Stimulated activated CD4-positive, alpha-beta T cell treated with anti-CD3 and anti-CD28 coated beads, Interleukin-4, amount 100 ng/mL, for 1 hour (primary cell): ENCODE measurements at places on chromosomes 6 and 20.

GRCh38 chr6:133991096-133991593 lies 38.1 kb downstream of the TBPL1 start:
- no peak for DNase-seq

DNA sequence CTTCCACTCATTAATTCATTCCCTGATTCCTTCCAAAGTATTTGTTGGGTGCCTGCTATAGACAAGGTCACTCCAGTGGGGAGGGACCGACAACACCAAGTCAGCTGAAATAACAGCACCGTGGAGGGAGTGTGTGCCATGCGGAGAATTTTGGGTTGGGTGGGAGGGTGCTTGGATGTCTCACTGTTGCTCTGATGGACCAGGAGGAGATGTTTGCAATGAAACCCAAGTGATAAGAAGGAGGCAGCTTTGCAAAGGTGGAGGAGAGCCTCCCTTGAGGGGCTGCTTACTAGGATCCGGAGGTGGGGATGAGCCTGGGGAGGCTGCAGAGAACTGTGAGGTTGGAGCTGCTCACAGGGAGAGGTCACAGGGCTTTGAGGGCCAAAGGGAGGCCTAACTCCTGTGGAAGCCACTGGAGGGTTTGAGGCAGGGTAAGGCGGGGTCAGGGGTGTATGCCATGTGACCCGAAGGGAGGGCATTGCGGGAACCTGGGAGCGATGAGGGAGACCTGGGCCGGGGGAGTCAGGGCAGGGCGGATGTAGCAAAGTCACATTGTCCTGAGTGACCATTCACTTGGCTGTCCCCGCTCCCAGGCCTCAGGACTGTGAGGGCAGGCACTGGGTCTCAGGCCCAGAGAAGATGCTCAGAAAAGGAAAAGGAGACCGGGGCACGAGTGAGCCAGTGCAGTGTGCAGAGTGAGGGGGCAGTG lies 124.5 kb downstream of the PHACTR3 start:
- DNase-seq, result no peak

DNA sequence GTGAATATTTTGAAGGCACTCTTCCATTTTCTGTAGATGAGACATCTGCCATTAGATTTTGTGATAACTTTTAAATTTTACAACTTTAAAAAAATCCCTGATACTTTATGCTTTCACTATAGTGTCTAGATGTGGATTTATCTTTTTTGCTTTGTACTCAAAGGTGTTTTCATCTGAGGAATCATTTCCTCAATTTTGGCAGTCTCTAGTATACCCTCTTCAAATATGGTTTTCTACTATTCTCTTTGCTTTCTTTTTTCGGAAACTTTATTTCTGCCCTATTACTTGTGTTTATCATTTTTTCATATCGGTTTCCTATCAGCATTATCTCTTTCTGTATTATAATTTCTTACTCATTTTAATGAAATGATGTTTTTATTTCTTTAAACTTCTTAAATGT lies 62.2 kb downstream of the SLX4IP start:
- no peak for DNase-seq

GRCh38 chr20:62117658-62118057 lies 4.6 kb upstream of the LSM14B start:
- peak; percentile 30 for DNase-seq

DNA sequence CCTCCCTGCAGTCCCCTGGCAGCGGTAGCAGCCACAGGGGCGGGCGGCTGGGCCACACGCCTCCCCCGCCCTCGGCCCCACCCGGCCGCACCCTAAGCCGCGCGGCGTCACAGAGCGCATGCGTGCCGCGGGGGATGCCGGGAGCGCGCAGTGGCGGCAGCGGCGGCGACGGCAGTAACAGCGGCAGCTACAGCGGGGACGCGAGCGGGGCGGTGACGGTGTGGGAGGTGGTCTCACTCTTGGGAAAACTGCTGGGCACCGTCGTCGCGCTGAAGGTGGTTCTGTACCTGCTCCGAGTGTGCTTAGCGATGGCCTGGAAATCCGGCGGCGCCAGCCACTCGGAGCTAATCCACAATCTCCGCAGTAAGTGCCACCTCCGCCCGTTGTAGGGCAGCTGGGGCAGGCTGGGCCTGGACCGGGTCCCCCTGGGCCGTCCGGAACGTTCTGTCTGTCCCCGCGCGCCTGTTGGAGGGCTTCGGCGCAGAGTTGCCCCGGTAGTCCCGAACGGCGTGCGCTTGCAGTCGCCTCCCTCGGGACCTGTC lies at the start of gene PCMT1:
PCMT1 (plus strand) TSS at position 148 of the 542 bp plus-strand sequence; CDS start at position 309, 161 bp downstream.
- DNase-seq, result peak; percentile 90

GRCh38 chr6:40672087-40672486 lies 84.9 kb upstream of the LRFN2 start:
- DNase-seq, result no peak

DNA sequence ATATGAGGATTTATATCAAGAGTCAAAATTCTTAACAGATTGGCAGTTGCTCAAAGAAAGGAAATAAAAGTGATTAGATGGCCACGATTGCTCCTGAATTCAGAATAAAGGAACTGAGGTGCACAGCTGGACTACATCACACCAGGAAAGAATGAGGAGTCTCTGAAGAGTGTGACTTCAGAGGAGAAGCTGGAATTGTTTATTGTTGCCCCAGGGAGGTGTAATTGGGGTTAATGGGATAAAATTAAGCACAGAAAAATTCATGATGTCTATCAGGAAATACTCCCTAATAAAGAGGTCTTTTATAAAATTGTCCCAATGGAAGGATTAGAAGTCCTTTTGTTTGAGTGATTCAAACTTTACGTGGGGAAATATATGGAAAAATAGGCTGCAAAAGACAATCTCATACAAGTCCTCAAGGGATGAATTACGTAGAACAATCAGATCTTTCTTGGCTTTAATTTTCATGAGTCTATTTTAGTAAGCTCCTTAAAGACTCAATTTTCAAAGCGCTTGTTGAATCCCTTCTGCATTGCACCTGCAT lies 208.6 kb upstream of the RNF217 start:
- no peak for DNase-seq

DNA sequence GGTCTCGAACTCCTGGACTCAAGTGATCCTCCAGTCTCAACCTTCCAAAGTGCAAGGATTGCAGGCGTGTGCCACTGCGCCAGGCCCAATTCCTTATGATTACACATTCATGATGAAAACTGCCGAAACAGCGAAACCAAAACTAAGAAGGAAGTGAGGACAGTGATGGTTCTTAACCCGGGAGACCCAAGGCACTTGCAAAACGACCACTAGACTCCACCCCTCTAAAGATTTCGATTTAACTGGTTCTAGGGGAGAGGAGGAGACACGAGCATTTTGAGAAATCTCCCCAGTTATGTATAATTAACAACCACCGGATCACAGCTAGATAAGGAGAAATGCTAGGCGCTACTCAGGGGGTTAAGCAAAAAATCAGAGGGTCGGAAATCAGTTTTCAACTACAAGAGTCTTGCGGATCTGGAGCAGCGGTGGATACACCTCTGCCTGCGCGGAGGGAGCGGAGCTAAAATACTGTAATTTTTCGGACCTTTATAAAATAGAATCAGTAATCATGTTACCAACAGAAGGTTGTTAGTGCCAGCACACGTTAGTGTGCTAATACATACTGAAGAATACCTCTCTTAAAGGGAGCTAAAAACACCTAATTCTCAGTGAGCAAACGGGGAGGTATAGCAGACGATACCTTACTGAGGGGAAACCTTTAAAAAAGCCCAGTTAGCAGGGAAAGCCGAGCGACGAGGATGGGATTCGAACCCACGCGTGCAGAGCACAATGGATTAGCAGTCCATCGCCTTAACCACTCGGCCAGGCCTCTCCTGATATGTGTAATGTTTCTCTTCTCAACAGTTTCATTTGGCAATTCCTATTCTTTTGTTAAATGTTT lies 60.0 kb upstream of the BTN3A2 start:
- DNase-seq, result peak; percentile 71

GRCh38 chr6:33979750-33980149 lies 166.1 kb downstream of the GRM4 start:
- no peak for DNase-seq

GRCh38 chr6:47083586-47084047 lies 41.5 kb upstream of the ADGRF1 start:
- no peak for DNase-seq

DNA sequence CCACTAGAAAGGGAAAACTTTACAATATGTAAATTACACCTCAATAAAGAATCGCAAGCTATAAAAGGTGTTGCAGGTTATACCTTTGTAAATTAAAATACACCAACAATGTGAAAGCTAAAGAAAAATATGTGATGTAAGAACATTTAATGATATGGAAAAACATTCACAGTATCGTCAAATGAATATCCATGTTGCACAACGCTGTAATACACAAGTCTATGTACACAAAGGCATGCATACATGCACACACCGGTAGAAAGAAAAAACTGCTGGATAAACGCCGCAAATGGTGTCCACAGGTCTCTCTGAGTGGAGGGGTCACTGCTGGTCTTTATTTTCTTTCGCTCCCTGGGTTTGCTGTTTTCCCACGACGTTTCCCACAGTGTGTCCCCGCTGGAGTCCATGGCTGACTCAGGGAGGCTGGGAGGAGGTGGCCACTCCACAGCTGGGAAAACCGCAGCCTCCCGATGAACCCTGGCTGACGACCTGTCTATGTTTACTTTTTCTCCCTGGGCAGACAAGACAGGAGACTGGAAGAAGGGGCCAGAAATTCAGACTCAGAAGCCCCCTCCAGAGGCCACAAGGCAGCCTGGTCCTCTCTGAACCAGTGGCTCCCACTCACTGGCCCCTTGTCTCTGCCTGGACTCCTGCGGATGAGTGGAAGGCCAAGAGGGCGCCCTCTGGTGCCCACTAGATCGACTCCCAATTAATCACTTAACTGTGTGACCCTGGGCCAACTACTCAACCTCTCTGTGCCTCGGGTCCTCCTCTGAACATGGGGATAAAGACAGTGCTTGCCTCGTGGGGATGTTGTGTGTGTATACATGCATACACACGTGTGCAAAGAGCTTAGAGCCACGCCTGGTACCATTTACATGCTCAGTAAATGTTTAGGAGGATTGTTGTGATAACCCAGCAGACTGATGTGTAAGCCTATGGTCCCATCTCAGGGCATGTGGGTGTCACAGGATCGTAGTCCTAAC lies 12.8 kb upstream of the BPI start:
- DNase-seq, result no peak

DNA sequence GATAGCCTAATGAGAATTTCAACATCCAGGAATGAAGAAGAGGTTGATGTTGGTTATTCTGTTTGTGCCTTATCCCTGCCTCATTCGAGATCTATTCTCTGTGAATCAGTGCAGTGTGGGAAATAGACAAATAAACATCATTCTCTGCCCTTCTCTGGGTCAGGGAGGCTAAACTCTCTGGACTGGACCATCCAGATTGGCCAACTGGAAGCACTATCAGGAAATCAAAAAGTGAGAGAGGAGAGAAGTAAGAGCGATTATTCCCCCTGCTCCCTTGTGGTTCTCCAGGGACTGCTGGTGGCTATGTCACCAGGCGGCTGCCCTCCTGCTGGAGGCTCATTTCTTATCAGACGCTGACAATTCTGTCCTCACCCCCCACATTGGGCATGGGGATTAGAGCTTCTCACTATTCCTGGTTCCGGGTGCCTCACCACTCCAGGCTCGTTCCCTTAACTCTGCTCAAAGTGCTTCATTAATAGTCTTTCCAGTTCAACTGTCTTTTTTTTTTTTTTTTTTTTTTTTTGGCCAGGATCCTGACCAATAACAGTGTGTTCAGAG lies 201.7 kb upstream of the RREB1 start:
- no peak for DNase-seq

DNA sequence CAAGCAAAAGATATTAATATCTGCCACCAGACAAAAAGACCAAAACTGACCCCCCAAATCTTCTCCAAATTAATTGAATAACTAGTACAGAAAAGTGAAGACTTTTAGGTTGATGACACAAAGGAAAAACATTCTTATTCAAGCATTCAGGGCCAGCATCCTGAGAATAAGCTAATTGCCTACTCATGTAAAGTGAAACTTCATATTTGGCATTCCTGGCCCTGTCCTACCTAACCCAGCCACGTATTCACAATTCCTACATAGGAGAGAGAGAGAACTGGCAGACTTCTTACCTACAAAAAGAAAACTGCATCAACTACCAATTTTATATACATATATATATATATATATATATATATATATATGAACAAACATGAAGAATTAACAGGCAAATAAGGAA lies 4.9 kb upstream of the ASCC3 start:
- no peak for DNase-seq

DNA sequence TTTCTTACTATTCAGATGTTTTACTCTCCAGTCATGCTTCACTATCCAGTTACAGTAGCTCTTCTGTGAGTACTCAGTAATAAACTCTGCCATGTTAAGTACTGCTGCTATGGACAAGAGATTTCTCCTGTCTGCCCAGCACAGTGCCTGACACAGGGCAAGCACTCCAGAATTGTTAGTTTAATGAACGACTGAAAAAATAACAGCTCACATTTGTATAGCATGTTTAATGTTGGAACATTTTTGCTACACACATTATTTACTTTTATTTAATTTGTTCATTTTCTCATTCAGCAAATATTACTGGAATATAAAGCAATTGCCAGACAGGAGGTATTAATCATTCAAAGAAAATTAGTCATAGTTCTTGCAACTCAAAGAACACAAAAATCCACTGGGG lies 142.6 kb upstream of the HMGN3 start:
- no peak for DNase-seq

DNA sequence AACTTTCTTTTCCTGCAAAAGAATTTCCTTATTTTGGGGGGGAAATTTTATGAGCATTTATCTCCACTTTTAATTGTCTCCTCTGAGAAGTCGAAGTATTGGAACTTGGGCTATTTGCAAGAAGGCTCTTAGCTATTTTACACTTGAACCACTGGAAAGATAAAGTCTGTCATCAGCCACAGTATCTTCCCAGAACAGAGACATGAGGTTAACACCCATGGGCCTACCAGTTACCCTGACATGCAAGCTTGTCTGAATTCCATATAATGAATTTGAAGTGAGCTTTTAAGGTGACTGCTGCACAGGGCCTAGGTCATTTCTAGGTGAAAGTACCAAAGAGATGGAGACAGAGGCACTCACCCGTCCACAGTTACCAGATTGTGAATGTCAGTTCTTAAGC lies 193.1 kb downstream of the SIM1 start:
- DNase-seq, result no peak

- no peak for DNase-seq
Observed at GRCh38 chr20:46688151-46689081, 828 bp downstream of the TP53RK start.

GRCh38 chr6:136378888-136379287 lies 89.2 kb upstream of the BCLAF1 start:
- no peak for DNase-seq
